Stimulated activated CD4-positive, alpha-beta T cell treated with anti-CD3 and anti-CD28 coated beads, Interleukin-1b, Interleukin-23, amount 100 ng/mL, for 1 hour (primary cell): ENCODE measurements at places on chromosomes 6 and 20.

DNA sequence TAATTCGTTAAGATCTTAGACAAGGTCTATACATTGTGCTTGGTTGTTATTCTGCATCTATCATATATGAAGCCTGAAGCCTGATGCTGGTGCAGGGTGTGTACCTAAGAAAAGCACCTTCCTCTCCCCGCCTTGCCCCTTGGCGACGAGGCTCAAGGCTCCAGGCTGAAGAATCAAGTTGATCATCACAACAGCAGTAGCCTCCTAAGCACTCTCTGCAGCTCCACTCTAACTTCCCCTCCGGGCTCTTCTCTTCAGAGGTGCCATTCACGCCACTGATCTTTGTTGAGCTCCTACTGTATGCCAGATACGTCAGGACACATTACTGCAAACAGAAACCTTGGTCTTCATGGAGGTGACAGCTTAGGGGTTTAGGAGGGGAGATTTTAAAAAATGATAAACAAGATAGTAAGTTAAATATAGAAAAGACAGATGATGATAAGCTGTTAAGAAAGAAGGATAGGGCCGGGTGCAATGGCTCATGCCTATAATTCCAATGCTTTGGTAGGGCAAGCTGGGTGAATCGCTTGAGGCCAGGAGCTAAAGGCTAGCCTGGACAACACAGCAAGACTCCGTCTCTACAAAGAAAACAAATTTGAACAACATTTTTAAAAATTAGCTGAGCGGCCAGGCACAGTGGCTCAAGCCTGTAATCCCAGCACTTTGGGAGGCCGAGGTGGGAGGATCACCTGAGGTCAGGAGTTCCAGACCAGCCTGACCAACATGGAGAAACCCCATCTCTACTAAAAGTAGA is 38.4 kb upstream of the ZNF217 start:
- no peak for DNase-seq

GRCh38 chr6:160131636-160132296 is 10.2 kb downstream of the SLC22A1 start:
- DNase-seq: no peak

GRCh38 chr20:49268600-49269365 is 9.1 kb downstream of the ZNFX1 start:
- no peak for DNase-seq

DNA sequence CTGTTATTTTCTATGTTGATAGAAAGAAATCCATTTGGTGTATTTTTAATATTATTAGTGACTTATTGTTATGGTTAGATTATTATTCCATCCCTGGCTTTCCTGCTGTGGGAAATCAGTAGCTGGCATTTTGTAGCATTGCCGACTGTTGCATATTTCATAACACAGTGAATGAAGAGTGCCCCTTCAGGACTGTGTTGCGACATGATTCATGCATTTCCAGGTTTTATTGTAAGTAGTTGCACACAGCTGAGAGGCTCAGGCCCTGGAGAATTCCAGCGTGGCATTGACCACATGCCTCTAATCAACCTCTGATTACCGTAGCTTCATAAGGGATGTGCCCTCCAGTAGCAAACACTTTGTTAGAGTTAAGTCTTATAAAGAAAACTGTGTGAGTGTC is 263.9 kb downstream of the FARS2 start:
- DNase-seq: no peak

DNA sequence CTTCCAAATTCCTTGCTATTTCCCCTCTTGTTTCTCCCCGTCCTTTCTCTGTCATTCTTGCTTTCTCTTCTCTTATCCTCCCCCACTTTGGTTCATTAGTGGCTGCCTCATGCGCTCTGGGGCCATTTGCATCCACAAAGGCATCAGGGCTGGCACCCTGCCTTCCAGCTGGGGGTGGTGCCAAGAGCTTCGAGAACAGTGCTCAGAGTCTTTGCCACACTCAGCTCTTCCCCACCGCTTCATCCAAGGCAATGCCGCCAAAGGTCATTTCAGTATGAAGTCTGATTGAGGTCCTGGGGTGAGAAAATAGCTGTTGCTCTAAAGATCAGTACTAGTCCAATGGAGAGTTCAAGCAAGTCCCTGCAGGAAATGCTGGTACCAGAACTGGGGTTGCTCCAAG is 22.7 kb downstream of the OLIG3 start:
- no peak for DNase-seq

DNA sequence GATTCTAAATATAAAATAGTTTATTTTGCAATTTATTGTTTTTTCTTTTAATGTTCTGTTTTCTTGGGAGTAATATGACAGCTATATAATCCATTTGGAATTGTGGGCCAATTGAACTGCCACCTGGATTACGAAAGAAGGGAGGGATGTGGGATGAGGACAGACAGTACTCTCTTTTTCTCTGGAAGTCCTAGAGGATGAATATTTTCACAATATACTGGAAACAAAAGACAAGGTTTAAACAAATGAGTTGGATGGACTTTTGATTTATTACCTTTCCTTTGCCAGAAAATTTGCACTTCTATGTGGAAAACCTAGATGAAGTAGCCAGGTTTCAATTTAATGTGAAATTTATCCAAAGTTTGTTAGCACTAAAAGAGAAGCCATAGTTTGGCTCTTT is 325.5 kb upstream of the IMPG1 start:
- no peak for DNase-seq

DNA sequence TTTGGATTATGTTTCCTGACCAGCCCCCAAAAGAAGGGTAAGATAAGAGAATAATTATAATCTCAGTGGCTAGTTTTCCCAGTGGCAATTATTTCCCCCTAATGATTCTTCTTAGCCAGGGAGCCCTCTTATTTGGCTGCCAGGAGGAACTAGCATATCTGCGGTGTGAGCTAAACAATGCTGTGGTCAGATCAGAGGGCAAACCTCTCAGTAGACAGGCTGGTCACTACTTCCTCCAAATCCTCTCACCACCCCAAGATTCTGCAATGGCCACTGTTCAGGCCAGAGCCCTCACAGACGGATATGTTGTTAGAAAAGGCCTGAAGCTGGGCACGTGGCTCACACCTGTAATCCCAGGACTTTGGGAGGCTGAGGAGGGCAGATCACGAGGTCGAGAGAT is 273.4 kb upstream of the SASH1 start:
- DNase-seq: no peak

- DNase-seq: no peak
Observed at GRCh38 chr20:47156301-47157137, 200.0 kb downstream of the ZMYND8 start.

GRCh38 chr20:31872406-31872805 is 2.0 kb downstream of the TTLL9 start:
- no peak for DNase-seq

DNA sequence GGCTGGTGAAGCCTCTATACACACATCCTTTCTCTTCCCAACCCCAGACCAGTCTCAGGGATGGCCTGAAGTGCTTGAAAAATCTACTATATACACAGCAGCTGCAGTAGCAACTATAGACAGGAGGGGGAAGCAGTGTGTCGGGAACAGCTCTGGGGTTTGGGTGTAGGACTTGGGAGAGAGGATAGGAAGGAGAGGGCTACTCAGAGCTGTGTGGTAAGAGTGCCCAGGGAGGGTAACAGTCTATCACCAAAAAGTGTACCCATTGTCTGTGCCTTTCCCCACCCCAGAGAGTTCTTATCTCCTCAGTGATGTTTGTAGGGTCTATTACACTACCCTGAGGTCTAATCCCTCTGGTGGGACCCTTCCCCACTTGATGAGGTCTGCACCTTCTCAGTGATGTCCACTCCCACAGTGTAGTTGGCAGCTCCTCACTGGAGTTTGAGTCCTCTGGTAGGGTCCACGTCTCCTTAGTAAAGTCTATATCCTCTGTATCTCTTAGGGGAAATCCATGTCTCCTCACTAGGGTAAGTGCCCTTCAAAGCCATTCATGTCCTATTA is 1.5 kb upstream of the GGT7 start:
- no peak for DNase-seq

- no peak for DNase-seq
Observed at GRCh38 chr6:126620719-126621118, 280.8 kb downstream of the CENPW start.

DNA sequence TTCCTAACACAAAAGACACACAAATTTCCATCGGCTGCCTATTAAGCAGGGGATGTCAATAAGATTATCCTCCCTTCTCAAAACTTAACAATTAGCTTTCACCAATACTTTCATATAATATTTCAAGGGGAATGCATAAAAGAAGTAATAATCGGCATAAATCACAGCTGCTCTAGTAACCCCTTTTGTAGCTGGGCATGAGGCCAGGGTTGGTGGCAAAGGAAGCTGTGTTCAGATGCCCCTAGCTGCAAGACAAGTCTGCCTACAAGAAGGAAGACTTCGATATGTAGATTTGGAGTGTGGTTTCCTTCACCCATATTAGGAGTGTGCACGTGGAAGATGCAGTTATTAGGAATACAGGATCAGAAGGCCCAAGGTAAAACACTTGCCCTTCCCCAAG is 156.9 kb upstream of the SSTR4 start:
- DNase-seq: no peak

GRCh38 chr6:33483678-33484077 is 29.3 kb downstream of the ZBTB9 start:
- DNase-seq: no peak

DNA sequence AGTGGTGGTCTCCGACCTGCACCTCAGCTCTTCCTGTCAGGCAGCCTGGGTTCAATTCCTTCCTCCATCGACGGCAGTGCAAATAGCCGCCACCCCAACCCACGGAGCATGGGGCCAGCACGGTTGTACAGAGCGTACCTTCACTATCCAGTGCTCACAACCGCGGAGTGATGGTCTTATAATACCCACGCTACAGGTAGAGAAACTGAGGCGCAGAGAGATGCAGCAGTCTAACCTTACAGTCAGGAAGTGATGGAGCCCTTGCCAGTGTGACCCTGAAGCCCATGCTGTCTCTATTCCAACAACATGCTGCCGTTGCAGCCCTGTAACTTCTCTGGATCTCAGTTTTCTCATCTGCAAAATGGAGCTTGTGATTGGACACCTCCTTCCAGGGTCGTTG is 11.0 kb downstream of the SCRT2 start:
- DNase-seq: no peak

- no peak for DNase-seq
Observed at GRCh38 chr6:156053626-156054025, 598.0 kb upstream of the NOX3 start.

GRCh38 chr6:149566410-149567193 is 427 bp downstream of the GINM1 start:
- peak; percentile 32 for DNase-seq

DNA sequence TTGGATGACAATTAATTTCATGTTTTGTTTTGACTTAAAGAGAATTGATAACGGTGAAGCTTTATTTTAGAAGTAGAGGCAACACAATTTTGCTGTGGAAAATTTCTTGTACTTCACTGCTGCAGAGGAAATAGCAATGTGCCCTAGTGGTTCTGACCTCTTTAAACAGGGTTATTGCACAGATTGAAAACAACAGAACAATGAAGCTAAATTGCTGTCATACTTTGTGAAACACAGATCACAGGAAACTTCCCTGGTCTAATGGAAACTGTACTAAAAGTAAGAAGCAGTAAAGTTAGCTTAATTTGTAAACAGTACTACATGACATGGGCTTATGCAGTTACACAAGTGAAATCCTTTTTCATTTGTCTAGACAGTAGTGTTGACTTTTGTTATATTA is 31.3 kb downstream of the OR2A4 start:
- DNase-seq: no peak

GRCh38 chr6:44373051-44373450 is 14.5 kb upstream of the CDC5L start:
- no peak for DNase-seq

GRCh38 chr20:12058216-12058615 is 140.5 kb downstream of the BTBD3 start:
- DNase-seq: no peak
